Stimulated activated CD4-positive, alpha-beta T cell treated with anti-CD3 and anti-CD28 coated beads, Interleukin-4, amount 100 ng/mL, for 1 hour (primary cell): ENCODE measurements at places on chromosomes 4 and X.

DNA sequence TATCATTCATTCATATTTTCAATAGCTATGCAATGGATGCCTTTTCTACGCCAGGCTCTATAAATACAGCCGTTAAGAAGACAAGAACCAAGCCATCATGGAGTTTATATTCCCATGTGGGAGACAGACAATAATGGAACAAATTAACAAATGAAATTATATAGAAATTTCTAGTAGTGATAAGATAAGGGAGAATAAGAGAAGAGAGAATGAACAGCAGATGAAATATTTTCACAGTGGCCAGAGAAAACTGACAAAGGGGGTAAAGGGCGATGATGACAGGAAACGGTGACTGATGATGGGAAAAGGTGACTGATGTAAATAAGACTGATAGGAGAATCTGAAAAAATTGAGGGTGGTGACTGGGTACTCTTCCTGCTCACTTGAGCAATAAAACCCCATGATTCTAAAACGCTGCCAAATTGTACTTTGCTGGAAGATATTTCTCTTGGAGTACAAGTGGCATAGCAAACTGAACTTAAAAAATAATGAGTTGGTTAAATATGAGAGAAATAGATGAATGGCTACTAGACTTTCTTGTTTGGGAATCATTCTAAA, 13.2 kb downstream of the RNF150 start:
- no peak for DNase-seq

DNA sequence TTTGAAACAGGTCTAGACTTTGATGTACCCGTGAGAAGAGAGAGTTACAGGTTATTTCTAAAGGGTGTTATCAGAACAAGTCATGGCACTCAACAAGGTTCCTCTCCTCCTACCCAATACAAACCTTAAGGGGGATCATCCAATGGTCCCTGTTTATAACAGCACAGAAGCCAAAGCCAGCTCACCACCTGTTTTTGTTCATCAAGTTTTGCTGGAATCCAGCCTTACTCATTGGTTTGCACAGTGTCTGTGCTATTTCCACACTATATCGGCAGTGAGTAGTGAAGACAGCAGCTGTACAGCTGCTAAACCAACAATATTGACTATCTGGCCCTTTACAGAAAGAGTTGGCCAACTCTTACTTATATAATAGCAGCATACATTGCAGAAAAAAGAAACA, 262.1 kb upstream of the STS start:
- no peak for DNase-seq

- DNase-seq = no peak
Observed at GRCh38 chr4:179225594-179225993, 1783.4 kb upstream of the AGA start.

GRCh38 chrX:118464501-118464900, 31.1 kb upstream of the DOCK11 start:
- DNase-seq = no peak

DNA sequence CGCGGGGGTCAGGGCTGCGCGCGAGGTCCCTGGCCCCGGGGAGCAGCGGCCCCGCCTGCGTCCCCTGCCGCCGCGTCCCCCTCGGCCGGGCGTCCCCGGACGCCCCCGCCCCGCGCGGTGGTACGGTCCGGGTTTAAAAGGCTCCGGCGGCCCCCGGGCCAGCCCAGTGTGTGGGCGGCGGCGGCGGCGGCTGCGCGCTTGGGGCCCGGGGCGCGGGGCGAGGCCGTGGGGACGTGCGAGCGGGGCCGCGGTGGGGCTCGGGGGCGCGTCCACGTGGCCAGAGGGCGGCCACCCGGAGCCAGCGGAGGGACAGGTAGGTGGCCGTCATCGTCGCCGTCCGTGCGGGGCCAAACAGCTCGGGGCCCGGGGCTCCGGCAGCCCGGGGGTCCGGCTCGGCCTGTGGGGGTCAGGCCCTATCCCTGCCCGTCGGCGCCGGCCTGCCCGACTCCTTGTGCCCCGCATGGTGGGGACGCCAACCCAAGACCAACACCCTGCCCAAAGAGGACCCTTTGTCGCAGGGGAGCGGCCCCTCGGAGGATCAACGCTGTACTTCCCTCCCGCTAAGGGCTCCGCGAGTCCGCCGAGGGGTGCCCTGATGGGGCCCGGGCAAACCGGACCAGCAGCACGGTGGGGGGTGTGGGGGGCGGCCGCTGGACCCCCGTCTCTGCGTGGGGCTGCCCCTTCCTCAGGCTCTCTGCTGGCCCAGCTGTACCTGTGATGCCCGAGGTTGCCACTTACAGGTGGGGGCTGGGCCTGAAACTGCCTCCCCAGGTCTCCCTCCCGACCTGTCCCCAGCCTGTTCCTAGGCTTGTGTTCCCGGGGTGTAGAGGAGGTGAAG, at the start of gene PLXNA3:
PLXNA3 (plus strand) TSS at position 166 of the 838 bp plus-strand sequence. CDS start 1,903 bp downstream, outside the sequence.
- peak; percentile 67 for DNase-seq

DNA sequence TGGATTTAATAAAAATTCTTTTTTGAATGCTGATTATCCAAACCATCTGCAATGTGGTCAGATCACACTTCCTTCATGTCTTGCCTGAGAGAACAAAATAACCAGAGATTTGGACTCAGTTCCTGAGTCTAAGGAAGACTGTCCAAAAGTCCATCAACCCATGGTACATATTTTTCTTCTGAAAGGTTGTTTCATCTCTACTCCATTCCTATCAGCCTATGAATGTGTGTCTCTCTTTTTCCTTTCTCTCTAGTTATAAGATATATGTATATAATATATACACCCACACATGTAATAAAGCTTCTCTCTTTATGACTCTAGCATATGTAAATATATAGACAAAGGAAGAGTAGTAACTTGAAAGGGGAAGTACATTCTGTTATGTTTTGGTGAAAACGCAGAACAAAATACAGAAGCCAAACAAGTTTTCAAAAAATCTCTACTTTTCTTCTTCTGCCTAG, 226.9 kb downstream of the ARHGAP24 start:
- DNase-seq = no peak

- DNase-seq = no peak
Observed at GRCh38 chrX:150513544-150513943, 54.9 kb upstream of the MTM1 start.

DNA sequence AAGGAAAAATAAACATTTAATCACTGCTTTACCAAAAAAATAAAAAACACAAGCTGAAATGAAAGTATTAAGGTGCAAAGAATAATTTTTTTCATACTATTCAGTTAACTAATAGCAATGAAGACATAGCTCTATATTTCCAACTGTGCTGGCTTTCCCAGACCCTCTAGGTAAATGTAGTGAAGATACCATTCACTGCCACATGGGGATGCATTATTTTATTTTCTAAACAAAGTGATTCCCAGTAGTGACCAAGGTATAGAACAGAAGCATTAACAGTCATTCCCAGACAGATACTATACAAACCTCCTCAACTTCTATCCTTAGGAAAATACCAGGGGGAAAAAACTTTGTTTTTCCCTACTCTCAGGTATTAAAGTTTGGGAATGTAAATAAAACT, 39.4 kb downstream of the ANTXR2 start:
- no peak for DNase-seq

DNA sequence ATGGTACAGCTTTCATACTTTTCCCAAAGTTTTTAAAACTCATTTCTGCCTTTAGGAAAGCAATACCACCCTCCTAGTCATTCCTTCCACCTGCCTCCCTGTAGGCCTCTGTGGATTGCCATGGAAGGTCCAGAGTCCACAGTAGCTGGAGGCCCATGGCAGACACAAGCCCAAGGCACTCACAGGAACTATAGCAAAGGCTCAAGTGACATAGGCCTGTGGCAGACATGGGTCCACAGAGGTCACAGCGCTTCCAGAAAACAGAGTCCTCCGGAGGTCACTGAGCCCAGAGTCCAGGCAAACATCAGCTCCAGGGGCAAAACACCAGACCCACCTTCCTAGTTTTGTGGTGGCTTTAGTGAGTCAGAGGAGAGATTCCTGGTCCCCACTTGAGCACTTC, 147.6 kb upstream of the ATP6AP2 start:
- DNase-seq = no peak

DNA sequence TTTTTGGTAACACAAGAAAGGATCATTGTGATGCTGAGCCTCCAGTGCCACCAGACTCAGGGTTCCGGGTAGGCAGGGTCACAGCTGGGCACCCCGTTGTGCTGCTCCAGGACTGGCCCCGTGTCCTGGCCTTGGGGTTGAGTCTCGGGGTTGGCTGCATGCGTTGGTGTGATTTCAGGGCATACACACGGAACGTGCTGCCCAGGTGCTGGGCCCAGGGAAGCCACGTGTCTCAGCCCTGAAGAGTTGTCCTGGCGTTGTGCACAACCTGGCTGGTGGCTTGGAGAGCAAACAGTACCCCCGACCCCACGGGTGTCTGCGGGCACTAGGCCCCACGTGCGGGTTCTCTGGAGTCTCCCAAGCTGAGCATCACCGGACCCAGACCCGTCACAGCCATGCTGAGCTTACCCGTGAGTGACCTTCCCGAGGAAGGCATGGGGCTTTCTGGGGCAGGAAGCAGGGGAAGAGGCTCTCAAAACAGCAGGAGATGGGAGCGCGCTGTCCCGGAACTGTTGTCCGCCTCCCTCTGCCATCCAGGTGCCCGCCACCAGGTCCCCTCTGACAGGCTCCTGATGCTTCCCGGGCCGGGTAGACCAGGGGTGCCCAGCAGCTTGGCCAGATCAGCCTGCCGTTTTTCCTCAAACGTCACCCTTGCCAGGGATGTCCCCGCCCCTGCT, 66.1 kb upstream of the ENPP6 start:
- DNase-seq = no peak

- no peak for DNase-seq
Observed at GRCh38 chrX:101303790-101304189, 12.7 kb upstream of the TAF7L start.

DNA sequence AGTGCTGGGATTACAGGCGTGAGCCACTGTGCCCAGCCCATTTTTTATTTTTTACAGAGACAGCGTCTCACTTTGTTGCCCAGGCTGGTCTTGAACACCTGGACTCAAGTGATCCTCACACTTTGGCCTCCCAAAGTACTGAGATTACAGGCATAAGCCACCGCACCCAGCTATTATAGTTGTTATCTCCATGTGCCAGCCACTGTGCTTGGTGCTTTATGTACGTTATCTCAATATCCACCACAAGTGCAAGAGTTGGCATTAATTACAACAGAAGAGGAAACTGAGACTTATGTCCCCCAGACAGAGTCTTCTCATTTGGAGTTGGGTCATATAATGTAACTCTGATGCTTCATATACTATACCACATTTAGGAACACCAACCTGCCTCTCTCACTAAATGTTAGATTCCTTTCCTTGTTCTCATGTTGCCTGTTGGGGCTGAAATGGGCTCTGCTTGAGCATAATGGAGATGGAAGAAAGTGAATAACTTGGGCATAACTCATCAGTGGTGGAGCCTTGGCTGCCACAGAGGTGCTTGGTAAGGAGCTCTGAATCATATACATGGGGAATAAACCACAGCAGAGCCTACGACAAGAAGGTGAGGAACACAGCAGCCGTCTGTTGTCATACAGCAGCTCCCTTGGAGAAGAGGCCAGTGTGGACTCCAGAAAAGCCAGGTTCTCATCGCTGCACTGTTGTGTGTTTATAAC, 84.3 kb downstream of the SPRY1 start:
- no peak for DNase-seq

GRCh38 chrX:34058005-34058404, 74.1 kb downstream of the FAM47A start:
- no peak for DNase-seq

GRCh38 chr4:71711044-71711984, 72.6 kb downstream of the GC start:
- no peak for DNase-seq

DNA sequence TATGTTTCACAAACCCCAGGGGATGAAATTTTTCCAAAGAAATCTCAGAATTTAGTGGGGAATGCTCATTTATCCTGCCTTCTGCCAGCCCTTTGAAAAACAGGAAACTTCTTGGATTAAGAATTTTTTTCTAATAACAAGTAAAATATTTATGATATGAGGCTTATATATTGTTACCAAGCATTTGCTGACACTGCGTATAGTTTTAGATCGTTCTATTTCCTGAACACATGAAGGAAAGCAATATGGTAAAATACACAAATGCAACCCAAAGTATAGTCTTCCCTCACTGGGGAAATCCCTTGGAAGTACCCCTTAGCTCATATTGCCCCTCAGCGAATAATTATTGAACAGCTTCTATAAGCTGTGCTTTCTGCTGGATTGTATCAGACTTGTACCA, 54.4 kb upstream of the MND1 start:
- no peak for DNase-seq

- DNase-seq = no peak
Observed at GRCh38 chr4:147994076-147994475, 262.2 kb downstream of the ARHGAP10 start.

DNA sequence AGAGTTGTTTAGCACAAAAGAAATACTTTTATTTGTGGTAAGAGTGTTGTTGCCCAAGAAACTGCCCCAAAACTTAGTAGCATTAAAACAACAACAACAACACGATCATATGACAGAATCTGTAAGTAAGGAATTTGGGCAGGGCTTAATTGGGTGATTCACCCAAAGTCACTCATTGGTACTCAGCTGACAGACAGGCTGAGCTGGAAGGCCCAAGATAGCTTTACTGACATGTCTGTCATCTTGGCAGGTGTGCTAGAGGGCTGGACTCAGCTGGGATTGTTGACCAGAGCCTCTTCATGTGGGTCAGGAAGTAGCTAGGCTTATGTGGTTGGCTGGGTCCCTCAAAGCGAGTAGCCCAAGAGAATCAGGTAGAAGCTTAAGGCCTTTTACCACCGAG, 52.3 kb downstream of the KIAA0232 start:
- no peak for DNase-seq

- no peak for DNase-seq
Observed at GRCh38 chr4:108382751-108383150, 214.0 kb upstream of the LEF1 start.

GRCh38 chrX:125497667-125498066, 178.0 kb downstream of the TEX13C start:
- DNase-seq = no peak

DNA sequence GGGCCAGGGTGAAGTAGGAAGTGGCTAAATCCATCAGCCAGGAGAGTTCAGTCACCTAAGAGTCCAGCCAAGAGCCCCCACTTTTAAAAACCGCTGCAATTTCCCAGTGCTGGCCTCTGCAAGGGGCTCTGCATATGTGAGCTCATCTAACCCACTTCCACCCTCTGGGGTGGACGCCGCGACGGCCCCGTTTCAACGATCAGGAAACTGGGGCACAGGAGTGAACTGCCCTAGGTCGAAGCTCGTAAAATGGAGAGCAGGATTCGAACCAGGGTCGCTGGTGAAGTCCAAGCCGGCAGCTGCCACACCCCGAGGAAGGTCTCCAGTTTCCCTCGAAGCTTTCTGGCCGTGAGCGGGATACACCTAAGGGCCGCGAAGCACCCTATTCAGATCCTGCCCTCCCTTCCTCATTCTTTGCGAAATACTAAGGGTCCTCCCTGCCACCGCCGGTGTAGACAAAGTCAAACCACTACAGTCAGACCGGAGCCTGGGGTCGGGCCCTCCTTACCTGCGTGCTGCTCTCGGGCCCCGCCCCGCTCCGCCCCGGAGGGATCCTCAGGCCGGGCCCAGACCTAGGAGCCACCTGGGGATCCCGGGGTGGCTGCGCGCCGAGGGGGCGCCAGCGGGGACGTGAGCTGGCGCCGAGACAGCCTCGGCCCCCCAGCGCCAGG, 446 bp downstream of the EVC2 start:
- no peak for DNase-seq
